Heart left ventricle (tissue), 16 donors: ENCODE measurements at places on chromosomes 7 and 10. TPM values are rescaled to one million over a fixed set of nuclear protein-coding genes. Genes with fewer than 3 reads are reported as not detected.
A peak's percentile ranks its signal among the peaks of the same experiment; 100 is the strongest.

SEMA3A gene
- 0.32 TPM for total RNA-seq

TMEM236 gene
- total RNA-seq = 0.09 TPM

ACTL6B gene
- total RNA-seq = not detected

H2BK1 gene
- total RNA-seq = not detected

AUTS2 gene
- 5.8 TPM for total RNA-seq

SEMA3D gene
- total RNA-seq = 1.1 TPM

CFAP46 gene
- total RNA-seq = 0.87 TPM

WNT8B gene
- not detected for total RNA-seq

NEUROG3 gene
- not detected for total RNA-seq

LLCFC1 gene
- not detected for total RNA-seq

DNA sequence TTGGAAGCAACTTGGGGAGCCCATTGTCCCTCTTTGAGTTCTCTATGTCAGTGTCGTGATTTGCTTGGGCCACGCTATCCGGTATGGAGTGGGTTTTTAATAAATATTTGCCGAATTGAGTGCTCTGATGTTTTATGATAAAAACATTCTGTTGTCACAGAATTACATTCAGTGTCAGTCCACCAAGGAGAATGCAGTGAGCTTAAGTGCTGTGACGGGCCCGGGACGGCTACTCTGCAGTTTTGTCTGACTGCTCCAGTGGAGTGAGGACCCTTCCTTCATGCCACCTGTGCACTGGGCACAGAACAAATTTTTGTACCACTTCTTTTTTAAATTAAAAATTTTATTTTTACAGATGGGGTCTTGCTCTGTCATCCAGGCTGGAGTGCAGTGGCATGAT is 76.0 kb downstream of the CARD11 start:
- no peak for DNase-seq

- no peak for DNase-seq
These were observed 519.1 kb upstream of the AKR1E2 start for GRCh38 chr10:4306871-4307270.

- DNase-seq = no peak
These were observed 14.8 kb downstream of the ANK3 start for GRCh38 chr10:60374836-60375235.

GRCh38 chr10:44240584-44241205 is 144.2 kb downstream of the CXCL12 start:
- DNase-seq = no peak

GRCh38 chr10:60253484-60253883 is 136.2 kb downstream of the ANK3 start:
- DNase-seq = no peak

DNA sequence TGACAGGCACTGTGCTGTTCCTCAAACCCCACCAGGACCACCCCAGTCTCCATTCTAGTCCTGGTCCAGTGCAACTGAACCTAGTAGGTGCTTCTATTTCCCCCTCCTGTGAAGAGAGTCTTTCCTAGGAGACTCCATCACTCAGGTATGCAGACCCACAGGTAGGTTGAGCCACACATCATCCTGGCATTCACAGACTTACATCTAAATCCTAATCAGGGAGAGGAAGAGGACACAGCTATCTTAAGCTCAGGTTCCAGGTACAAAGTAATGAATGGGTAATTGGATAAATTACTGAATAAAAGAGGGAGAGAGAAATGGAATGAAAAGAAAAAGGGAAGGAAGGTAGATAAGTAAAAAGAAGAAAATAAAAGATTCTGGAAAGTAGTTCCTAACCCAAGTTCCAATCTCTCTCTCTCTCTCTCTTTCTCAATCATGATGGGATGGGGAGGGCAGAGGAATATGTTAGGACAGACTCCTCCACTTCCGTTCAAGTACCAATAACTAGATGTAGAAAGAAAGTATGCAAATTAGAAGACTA is 139.8 kb upstream of the NAMPT start:
- DNase-seq = no peak

DNA sequence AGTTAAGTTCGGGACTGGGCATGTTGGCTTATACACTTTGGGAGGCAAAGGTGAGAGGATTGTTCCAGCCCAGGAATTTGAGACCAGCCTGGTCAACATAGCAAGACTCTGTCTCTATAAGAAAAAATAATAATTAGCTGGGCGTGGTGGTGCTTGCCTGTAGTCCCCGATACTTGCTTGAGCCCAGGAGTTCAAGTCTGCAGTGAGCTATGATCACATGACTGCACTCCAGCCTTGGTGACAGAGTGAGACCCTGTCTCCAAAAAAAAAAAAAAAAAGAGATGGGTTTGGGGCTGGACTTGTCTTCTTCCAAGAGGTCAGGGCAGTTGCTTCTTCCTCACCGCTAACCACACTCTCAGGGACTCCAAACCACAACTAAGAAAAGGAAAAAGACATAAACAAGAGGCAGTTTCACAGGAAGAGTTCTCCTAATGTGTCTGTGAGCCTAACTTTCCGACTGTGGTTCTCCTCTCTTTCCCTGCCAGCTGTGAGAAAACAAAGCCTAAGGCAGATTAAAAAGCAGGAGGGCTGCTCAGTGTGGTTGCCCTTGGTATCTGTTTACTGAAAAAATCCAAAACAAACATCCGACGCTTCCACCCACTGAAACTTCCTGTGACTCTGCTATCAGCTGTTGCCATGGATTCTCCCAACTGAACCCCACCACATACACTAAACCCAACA is 2.4 kb upstream of the SERPINE1 start:
- no peak for DNase-seq

GRCh38 chr7:72337390-72338167 is 74.6 kb downstream of the CALN1 start:
- no peak for DNase-seq

GRCh38 chr7:2198760-2199159 is 34.0 kb downstream of the MAD1L1 start:
- DNase-seq = no peak

DNA sequence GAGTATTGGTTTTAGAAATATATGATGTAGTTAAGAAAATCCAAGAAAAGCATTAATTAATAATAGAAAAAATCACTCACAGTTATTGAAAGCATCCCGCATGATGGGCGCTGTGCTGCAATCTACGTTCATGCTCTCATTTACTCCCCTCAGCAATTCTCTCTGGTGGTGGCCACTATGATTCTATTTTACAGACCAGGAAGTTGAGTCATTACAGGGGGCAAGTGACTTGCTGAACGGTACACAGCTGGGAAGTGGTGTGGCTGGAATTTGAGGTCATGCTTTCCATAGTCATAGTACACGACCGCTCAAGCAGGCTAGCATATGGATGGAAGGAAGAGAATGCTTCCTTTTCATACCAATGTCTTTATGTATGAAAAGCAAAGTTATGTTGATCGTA is 117.4 kb downstream of the TES start:
- DNase-seq = no peak

- DNase-seq = peak; percentile 35
These were observed 278.8 kb downstream of the CACNA2D1 start for GRCh38 chr7:82164813-82165212.

GRCh38 chr10:34674176-34674575 is 140.9 kb downstream of the PARD3 start:
- no peak for DNase-seq

- no peak for DNase-seq
These were observed 234.3 kb downstream of the ADAM12 start for GRCh38 chr10:126153711-126154628.

GRCh38 chr7:78514634-78515033 is 716.1 kb downstream of the PHTF2 start:
- DNase-seq = no peak

- DNase-seq = peak; percentile 31
These were observed 24.0 kb upstream of the KMT2C start for GRCh38 chr7:152459724-152460251.

GRCh38 chr10:86857128-86857721 is 100.2 kb downstream of the MMRN2 start:
- no peak for DNase-seq

- no peak for DNase-seq
These were observed 6.9 kb downstream of the STN1 start for GRCh38 chr10:103911021-103911459.

DNA sequence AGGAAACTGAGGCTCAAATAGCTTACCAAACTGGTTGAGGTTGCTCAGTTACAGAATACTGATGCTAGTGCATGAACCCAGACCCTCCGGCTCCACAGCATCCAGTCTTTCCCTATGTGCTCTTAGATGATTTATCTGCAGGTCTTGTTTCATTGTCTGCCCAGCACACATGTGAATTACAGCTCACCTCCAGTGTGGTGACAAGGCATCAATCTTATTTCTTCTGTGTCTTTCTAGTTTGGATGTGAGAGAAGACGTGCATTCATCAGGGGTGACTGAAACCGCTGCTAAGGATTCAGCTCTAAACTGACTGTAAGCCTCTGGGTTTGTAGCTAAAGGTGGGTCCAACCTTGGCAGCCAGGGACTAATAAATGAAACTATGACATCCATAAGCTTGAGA is 123.8 kb downstream of the SH2D4B start:
- DNase-seq = no peak

GRCh38 chr10:4763960-4764428 is 62.0 kb upstream of the AKR1E2 start:
- DNase-seq = no peak

- DNase-seq = no peak
These were observed 7.7 kb downstream of the ZSCAN25 start for GRCh38 chr7:99624484-99624883.

DNA sequence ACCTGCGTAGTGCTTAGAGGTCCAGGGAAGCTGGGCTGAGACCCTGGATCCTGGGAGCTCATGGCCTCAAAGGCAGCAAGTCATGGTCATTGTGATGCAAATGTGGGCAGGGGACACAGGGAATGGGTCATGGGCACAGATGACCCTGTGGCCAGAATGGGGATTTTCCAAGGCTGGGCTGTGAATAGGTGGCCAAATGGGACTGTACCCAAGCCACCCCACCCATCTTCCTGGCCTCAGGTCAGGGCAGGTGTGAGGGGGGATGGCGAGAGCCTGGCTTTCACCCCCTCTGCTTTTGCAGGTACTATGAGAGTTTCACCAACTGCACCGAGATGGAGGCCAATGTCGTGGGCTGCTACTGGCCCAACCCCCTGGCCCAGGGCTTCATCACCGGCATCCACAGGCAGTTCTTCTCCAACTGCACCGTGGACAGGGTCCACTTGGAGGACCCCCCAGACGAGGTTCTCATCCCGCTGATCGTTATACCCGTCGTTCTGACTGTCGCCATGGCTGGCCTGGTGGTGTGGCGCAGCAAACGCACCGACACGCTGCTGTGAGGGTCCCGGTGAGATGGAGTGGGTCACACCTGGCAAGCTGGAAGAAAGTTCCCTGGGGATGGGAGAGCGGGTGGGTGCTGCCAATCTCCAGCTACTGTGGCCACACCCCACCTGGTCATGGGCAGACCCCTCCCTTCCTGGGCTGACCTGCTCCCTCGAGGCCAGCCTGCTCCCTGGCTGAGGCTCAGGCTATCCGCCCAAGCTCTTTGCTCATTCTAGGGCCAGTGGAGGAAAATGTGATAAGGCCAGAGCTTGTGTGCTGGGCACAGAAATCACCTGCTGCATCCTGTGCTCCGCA is 25.5 kb downstream of the RAMP3 start:
- no peak for DNase-seq

DNA sequence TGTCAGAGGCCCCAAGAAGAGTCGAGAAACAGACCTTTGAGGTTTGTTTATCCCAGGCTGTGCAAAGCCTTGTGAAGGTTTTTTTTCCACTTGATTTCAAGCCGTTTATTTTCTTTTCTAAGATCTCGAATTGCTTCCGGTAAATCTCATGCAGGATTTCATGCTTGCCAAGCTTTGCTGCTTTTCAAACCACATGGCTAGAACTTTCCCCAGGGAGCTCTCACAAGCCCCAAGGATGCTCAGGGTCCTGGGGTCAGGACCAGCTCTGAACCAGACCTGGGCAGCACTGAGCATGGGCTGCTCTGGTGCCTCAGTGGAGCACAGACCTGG is 48.0 kb upstream of the AQP1 start:
- no peak for DNase-seq

- no peak for DNase-seq
These were observed 5.0 kb upstream of the TCERG1L start for GRCh38 chr10:131316321-131317075.

DNA sequence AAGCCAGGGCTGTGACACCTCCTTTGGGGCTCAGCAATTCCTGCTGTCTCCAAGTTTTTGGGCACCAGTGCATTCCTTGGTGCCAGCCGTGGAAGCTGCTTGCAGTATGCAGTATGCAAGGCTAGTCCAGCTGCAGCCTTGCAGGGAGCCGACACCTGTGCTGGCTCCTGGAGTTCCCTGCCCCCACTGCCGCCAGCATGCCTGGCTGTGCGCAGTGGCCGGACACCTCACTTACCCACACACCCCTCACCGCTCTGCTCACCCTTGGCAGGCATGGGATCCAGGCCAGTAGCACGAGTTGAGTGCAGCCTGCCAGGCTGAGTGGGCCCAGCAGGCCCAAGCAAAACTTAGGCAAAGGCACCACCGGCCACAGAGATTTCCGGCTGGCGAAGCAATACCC is 77.4 kb downstream of the SAMD9 start:
- peak; percentile 30 for DNase-seq
